ENCODE measurements at places on chromosomes 4 and X. TPM values are rescaled to one million over a fixed set of nuclear protein-coding genes. Genes with fewer than 3 reads are reported as not detected.

- no peak for DNase-seq
- no peak overlapping the region for H3K4me3 ChIP-seq
- no peaks in the 10 kb centered on the region for H3K4me1 ChIP-seq
- H3K36me3 ChIP-seq = no peaks in the 10 kb centered on the region
- H3K27me3 ChIP-seq = no peaks in the 10 kb centered on the region
Observed at GRCh38 chr4:10087152-10087791, 29.3 kb downstream of the WDR1 start.

DNA sequence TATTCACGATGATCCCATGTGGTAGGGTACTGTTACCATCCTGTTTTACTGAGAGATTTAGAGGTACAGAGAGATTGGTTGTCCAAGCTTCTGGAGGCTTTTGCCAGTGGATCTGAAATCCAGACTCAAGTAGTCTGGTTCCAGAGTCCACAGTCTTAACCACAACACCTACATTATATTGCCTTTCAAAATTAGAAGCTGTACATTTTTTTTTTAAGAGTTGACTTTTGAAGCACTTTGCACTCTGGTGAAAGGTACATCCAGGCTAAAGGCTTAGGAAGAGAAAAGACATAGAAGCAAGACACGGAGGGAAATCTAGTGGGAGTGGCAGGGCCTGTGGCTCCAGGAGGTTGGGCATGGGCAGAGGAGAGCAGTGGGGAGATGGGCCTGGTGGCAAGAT is 122.1 kb downstream of the AFF1 start:
- no peak for DNase-seq
- no peaks in the 10 kb centered on the region for H3K4me1 ChIP-seq
- no peaks in the 10 kb centered on the region for H3K36me3 ChIP-seq

The PDZD4 gene
- 0.80 TPM for total RNA-seq

- H3K4me1 ChIP-seq = no peaks in the 10 kb centered on the region
- no peaks in the 10 kb centered on the region for H3K36me3 ChIP-seq
- H3K27me3 ChIP-seq = peaks cover 52% of the 10 kb centered on the region
- no peak overlapping the region for H3K4me3 ChIP-seq
Observed at GRCh38 chrX:69031971-69032391, 133.3 kb downstream of the PJA1 start.

The PARM1 gene
- 41.1 TPM for total RNA-seq

DNA sequence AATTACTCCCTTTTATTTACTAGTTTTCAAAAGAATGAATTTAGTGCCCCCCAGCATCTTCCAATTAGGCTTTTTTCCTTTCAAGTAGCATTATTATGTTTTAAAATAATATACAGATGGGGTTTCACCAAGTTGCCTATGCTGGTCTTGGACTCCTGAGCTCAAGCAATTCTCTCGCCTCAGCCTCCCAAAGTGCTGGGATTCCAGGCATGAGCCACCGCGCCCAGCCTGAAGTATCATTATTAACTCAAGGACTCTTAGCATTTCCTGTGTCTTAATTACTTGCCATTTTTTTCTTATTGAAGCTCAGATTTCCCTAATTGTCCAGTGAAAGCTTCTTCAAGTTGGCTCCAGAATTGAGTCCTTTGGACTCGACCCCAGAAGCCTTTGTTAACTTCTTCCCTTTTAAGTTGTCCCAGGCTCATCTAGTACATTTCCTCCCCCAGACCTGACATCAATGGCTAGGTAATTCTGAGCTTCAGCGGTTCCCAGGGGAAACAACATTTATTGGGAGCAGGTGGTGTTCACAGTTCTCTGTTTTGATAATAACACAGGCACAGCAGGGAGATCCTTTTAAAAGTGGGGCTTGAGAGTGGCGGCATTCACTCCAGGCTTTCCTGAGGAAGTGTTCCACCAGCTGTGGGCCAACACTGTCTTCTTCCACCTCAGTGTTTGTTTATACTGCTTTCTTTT is 10.0 kb downstream of the SAT1 start:
- H3K4me1 ChIP-seq = no peaks in the 10 kb centered on the region
- H3K36me3 ChIP-seq = no peaks in the 10 kb centered on the region
- no peak overlapping the region for H3K4me3 ChIP-seq
- H3K27ac ChIP-seq = no peak overlapping the region

The FOXR2 gene
- total RNA-seq = not detected

Data from breast epithelium (tissue), 4 donors.